IMR-90 (cell line): ENCODE measurements at places on chromosomes 12 and 14. TPM values are rescaled to one million over a fixed set of nuclear protein-coding genes. Genes with fewer than 3 reads are reported as not detected.

PTPRB gene
- total RNA-seq: 5.3 and 6.5 TPM in 2 replicates

DLGAP5 gene
- 19.0 and 40.3 TPM in 2 replicates for total RNA-seq

GPR84 gene
- total RNA-seq: not detected in 2 replicates

TPH2 gene
- not detected in 2 replicates for total RNA-seq

VRTN gene
- total RNA-seq: not detected in 2 replicates

KLHL33 gene
- total RNA-seq: under 0.01 TPM in 2 replicates

CD163L1 gene
- total RNA-seq: 1.4 and 1.6 TPM in 2 replicates

PTGDR gene
- not detected in 2 replicates for total RNA-seq

TESPA1 gene
- not detected in 2 replicates for total RNA-seq

RDH16 gene
- not detected in 2 replicates for total RNA-seq

EGLN3 gene
- total RNA-seq: under 0.01 and 0.28 TPM in 2 replicates

CERS5 gene
- total RNA-seq: 40.3 and 47.5 TPM in 2 replicates

NAB2 gene
- 68.3 and 68.8 TPM in 2 replicates for total RNA-seq

SLC24A4 gene
- total RNA-seq: under 0.01 TPM in 1 of 2 replicates, not detected in the other

HOXC11 gene
- not detected in 2 replicates for total RNA-seq

PTHLH gene
- total RNA-seq: 0.36 and 0.83 TPM in 2 replicates

NPFF gene
- not detected in 2 replicates for total RNA-seq

PAPLN gene
- 0.28 and 0.36 TPM in 2 replicates for total RNA-seq

MUCL1 gene
- total RNA-seq: not detected in 2 replicates

PPP1R36 gene
- total RNA-seq: 0.28 and 0.54 TPM in 2 replicates

CEBPE gene
- total RNA-seq: not detected in 2 replicates

ANO4 gene
- 7.2 and 10.2 TPM in 2 replicates for total RNA-seq

LRRC10 gene
- not detected in 2 replicates for total RNA-seq

RNF212B gene
- total RNA-seq: not detected in 2 replicates

MYO1H gene
- not detected in 2 replicates for total RNA-seq

SRRM4 gene
- total RNA-seq: not detected in 2 replicates

APOF gene
- not detected in 2 replicates for total RNA-seq

IFNG-AS1 gene
- not detected in 2 replicates for total RNA-seq

IL22 gene
- not detected in 2 replicates for total RNA-seq

SLC10A1 gene
- not detected in 2 replicates for total RNA-seq

SAMD15 gene
- 1.3 and 1.7 TPM in 2 replicates for total RNA-seq

CHGA gene
- total RNA-seq: not detected in 2 replicates

KRT73 gene
- not detected in 2 replicates for total RNA-seq

TAS2R9 gene
- total RNA-seq: under 0.01 TPM in 1 of 2 replicates, not detected in the other

CAPZA3 gene
- not detected in 2 replicates for total RNA-seq

TMPRSS12 gene
- total RNA-seq: not detected in 2 replicates

LACRT gene
- total RNA-seq: not detected in 2 replicates

DPPA3 gene
- total RNA-seq: not detected in 2 replicates

TUBA1C gene
- total RNA-seq: 1,144 and 1,420 TPM in 2 replicates

STYK1 gene
- 0.72 and 1.1 TPM in 2 replicates for total RNA-seq

NOXRED1 gene
- under 0.01 TPM in 2 replicates for total RNA-seq

NEMF gene
- 30.5 and 76.1 TPM in 2 replicates for total RNA-seq

BEGAIN gene
- 0.18 and 0.28 TPM in 2 replicates for total RNA-seq

BHLHE41 gene
- total RNA-seq: 0.72 and 1.1 TPM in 2 replicates

ITGA7 gene
- 3.9 and 4.4 TPM in 2 replicates for total RNA-seq

CLECL1 gene
- not detected in 2 replicates for total RNA-seq

NAV3 gene
- 98.3 and 106 TPM in 2 replicates for total RNA-seq

CCDC85C gene
- total RNA-seq: 13.9 and 16.0 TPM in 2 replicates

CPNE6 gene
- total RNA-seq: not detected in 2 replicates

CLBA1 gene
- 2.2 and 2.7 TPM in 2 replicates for total RNA-seq

KRT1 gene
- total RNA-seq: not detected in 2 replicates
